ENCODE measurements at places on chromosomes 2 and 18.

- no peak for DNase-seq
Observed at GRCh38 chr18:47166294-47166693, 9.9 kb downstream of the IER3IP1 start.

GRCh38 chr2:60052601-60053000 lies 500.9 kb downstream of the BCL11A start:
- no peak for DNase-seq

DNA sequence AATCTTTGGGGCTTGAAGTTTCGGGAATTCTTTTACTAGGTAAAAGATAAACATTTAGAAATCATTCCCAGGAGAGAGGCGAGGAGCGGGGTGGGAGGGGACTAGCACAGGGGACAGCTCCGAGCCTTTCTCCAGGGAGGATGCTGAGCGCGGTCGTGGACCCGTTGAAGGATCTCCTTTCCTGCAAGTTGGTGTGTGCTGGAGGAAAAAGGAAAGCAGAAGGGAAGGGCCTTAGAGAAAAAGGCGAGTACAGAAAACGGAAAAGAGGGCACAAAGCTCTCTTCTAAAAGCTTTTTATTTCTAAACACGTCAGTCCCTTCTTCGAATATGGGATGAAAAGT lies 640 bp downstream of the SLC39A6 start:
- no peak for DNase-seq

DNA sequence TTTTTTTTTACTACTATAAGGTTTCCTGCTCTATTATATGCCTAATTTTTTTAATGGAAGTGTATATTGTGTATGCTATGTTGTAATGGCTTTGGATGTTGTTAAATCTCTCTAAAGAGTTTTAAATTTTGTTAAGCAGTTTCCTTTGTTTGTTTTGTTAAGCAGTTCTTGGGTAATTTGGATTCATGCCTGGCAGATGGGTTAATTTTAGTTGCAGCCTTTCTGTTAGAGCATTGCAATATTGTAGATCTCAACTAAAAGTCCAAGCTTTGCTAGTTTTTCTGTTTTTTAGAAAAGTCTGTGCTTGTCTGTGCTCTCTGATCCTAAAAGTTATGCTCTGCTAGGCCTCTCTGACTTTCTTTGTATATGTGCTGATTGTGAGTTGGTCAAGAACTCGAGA lies 1229.0 kb upstream of the NRXN1 start:
- DNase-seq = peak; percentile 31

DNA sequence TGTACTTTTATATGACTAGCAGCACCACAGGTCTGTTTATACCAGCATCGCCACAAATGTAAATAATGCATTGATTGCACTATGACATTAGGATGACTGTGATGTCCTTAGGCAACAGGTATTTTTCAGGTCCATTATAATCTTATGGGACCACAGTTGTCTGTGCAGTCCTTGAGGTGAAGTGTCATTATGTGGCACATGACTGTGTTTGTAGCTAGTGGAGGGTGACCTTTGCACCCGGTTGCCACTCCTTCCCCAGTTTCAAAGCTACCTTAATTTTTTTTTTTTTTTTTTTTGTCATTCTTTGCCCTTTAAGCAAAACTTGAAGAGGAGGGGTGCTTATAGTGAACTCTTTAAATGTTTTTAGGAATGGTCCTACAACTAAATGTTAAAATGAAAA lies 386.4 kb downstream of the THSD7B start:
- DNase-seq = no peak

DNA sequence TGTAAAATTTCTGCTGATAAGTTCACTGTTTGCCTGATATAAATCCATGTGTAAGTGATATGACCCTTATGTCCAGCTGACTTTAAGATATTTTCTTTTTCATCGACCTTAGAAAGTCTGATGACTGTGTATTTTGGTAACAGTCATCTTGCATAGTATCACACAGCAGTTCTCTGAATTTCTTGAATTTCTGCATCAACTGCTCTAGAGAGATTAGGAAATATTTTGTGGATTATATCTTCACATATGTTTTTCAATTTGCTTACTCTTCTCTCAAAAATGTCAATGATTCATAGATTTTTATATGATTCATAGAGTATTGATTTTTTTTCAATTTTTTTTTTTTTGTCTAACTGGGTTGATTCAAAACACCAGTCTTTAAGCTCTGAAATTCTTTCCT lies 945.3 kb downstream of the TRIB2 start:
- no peak for DNase-seq

GRCh38 chr18:21047126-21047525 lies 64.5 kb downstream of the ROCK1 start:
- no peak for DNase-seq

GRCh38 chr18:79480171-79481045 lies 84.7 kb downstream of the NFATC1 start:
- no peak for DNase-seq

GRCh38 chr2:169840747-169841142 lies 13.5 kb downstream of the UBR3 start:
- no peak for DNase-seq

DNA sequence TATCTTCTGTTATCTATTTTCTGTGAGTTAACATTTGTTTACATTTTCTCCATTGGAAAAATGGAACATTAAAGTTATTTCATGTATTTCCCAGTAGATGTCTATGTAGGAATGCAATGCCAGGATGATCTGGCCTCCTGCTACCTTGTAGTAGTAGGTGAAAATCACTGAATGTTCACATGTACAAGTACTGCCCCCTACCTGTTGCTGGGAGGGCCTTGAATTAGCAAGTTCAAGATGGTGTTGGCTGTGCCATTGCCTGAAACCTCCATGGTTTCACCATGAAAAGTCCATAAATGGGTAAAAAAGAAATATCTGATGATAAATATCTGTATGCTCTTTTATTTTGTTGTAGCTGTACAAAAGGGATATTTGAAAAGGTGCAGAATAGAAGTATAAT lies 30.7 kb downstream of the XRCC5 start:
- no peak for DNase-seq

DNA sequence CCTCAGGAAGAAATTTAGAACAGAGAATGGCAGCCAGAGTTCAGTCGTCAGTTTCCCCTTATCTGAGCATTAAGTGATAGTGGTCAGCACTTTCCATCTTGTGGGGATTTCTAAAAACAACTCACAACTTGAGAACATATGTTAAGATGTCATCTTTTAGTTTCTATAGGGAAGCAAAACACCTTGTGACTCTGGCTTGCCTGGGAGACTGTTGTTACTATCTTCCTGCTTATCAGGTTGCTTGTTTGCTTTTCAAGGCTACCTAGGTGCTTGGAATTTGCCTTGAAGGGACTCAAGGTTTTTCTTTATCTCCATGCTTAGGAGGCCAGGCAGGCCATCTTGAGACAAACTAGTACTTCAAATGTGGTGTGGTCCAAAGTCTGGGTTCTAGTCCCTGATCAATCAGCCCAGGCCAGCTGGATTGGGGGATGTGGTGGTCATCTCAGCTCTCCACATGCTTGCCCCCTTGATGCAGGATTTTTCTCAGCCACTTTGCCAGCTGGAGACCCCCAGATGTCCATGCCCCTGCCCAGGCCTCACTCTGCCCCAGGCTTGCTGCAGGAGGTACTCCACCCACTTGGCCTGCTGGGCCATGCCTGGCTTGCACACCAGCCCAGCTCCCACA lies 125.9 kb downstream of the LYPD1 start:
- DNase-seq = no peak

DNA sequence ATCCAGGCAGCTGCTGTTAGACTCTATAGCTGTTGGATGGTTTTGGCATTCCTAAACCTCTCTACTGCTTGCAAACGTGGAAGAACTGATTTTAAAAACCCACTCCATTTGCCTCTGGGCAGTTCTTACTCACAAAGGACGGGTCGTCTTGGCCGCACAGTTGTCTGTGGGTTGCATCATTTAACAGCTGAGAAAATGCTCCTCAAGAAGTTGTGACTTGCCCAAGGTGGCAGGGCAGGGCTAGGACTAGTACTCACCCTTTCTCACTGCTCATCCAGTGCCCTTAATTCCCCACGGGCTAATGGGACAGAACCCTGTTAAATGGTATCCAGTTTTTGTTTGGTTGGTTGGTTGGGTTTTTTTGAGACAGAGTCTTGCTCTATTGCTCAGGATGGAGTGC lies 997 bp upstream of the DRC1 start:
- no peak for DNase-seq

- DNase-seq = no peak
Observed at GRCh38 chr2:152480821-152481399, 145.9 kb downstream of the FMNL2 start.

DNA sequence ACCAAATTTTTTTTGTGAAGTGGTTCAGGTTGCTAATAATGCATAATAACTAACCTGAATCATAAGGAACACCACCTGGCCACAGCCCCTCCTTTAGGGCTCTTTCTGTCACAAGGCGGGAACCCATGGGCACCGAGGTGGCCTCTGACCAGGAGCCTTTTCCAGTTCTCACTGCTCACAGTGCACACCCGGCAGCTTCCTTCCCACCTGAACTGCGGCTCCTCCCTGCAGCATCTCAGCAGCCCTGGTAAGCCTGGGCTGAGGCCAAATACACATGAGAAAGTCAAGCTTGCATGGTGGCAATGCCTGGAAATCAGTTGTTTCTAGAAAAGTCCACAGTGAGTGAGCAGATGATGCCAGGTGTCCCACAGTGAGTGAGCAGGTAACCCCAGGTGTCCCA lies 77.6 kb upstream of the SNTG2 start:
- no peak for DNase-seq

DNA sequence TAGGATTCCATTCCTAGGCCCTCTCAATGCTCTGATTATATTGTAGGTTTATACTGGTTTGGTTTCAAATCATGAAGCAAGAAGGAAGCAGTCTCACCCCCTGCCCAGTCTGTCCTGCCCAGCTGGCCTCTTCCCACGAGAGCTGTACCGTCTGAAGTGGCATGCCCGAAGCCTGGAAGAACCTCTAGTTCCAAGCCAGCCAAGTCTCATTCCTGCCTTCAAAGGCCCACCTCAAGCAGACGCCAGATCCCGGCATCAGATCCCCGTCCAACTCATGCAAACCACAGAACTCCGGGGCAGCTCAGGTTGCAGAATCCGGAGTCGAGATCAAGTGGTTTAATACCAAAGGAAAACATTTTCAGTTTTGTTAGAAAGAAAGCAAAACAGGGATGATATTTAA lies 234.4 kb downstream of the LPIN1 start:
- DNase-seq = peak; percentile 63

DNA sequence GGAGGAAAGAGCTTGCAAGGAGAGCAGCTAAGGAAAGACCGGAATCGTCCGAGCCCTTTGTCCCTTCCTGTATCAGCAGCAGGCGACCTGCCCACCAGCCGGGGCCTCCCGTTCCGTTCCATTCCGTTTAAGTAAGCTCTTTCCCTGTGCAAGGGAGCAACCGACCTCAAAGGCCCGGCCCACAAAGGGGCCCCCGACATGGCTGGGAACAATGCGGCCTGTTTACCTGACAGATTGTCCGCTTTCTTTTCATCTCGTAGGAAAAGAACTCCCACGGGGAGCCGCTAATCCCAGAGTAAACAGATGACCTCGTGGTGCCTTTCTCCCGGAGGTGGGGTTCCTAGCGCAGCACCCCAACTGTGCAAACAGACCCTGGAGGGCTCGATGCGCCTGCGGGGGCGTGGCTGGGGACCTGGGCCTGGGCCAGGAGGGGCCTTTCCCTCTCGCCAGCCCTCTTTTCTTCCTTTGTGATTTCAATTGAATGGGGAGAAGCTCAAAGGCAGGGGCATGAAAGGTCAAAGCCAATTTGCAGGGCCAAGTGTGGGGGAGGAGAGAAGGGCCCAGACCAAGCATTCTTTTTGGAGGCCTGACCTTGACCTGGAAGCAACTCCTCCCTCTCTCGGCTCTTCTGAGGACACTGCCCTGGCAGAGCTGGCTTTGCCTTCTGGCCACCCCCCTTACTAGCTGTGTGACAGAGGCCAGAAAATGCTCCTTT lies 120.2 kb downstream of the INHBB start:
- no peak for DNase-seq

DNA sequence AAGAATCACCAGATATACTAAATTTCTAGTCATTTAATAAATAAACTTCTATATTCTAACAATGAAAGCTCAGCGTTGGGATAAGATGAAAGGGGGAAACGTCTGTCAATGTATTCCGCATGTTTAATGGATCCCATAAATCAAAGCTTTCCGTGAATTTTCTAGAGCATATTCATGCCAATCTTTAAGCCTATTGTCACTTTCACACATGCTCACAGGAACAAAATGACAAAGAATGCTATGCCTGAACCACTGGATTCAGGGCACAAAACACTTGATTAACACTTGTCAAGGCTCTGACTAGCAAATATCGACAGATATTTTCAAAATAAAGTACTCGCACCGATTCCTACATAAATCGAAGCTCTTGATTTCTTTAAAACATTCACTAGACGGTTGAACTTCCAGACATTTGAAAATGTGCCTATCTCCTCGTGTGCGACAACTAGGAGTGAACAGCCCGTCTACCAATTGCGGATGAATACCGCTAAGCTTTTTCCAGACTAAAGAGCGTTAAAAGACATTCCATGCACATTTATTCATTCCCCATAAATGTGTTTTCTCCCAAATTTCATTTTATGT lies 1.8 kb downstream of the TLK1 start:
- DNase-seq = no peak

- DNase-seq = no peak
Observed at GRCh38 chr18:66993492-66993891, 389.6 kb upstream of the CDH19 start.

GRCh38 chr2:112150447-112150846 lies 12.3 kb downstream of the FBLN7 start:
- DNase-seq = no peak

DNA sequence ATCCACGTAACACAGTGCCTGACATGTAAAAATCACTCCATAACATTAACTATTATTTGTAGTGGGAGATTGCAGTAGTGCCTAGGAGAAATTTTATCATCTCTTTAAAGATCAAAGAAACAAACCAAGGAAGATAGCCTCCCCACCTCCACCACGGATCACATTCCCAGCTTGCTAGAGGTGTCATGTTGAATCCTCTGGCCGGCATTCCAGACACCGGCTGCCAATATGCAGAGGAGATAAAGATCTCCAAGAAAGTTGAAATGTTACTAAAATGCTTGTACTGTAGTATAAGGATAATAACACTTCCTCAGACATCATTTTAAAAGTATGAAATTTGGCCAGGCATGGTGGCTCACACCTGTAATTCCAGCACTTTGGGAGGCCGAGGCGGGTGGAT lies 6.1 kb upstream of the ATG16L1 start:
- DNase-seq = no peak

GRCh38 chr2:143856978-143857377 lies 662.9 kb downstream of the ZEB2 start:
- no peak for DNase-seq
